B cell (primary cell): ENCODE measurements at places on chromosomes 16 and 17. TPM values are rescaled to one million over a fixed set of nuclear protein-coding genes. Genes with fewer than 3 reads are reported as not detected.

The TEKT5 gene
- total RNA-seq, result 0.42 TPM in 1 of 2 replicates, not detected in the other

The IL21R gene
- total RNA-seq, result 28.5 and 31.6 TPM in 2 replicates

The TMC8 gene
- total RNA-seq, result 235 and 252 TPM in 2 replicates

The C17orf67 gene
- 10.0 and 10.6 TPM in 2 replicates for total RNA-seq

The GLIS2 gene
- total RNA-seq, result not detected in 2 replicates

The SMIM22 gene
- not detected in 2 replicates for total RNA-seq

The GSG1L gene
- total RNA-seq, result not detected in 2 replicates

The SEZ6 gene
- total RNA-seq, result not detected in 2 replicates

The PAQR4 gene
- total RNA-seq, result 1.8 and 2.6 TPM in 2 replicates

- DNase-seq, result no peak
Observed at GRCh38 chr16:1940273-1941161, 2.5 kb downstream of the MSRB1 start.

DNA sequence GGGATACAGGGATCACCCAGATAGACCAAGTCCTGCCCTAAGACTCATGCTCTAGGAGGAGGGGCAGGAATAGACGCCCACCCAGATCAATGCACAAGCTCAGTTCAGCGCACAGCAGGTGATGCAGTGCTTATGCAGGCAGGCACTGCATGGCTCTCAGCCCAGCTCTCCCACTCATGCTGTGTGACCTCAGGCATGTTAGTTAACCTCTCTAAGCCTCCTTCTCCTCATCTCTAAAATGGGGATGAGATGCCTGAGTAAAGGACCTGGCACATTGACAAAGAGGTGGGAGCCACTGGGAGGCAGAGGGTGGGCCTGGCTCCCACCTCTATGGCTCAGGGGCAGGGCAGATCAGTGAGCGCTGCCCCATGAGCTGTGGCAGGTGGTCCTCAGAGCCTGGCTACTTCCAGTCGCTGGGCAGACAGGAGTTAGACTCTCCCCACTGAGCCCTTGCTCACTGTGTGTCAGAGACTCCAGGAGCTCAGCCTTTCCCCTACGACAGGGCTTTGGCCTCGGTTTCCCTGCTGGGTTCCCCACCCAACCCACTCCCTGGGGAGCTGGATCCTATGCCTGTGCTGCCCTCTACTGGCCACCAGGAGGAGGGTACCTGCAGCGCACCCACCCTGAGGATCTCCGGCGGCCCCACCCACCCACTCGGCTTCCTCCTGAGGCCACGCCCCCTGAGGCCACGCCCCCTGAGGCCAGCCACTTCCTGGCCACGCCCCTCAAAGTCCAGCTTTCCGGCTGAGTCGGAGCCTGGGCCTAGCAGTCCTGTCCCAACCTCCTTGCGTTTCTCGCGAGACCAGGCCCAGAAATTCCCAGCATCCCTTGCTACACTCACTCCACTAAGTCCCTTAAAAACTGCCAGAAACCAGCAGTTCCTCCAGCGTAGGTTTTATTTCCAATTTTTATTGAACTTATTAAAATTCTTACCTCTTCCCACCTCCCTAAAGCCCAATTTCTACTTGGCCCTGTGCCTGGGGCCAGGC lies 196.1 kb downstream of the GSG1L start:
- DNase-seq, result peak; percentile 16

- DNase-seq, result no peak
Observed at GRCh38 chr17:48246612-48247011, 139.0 kb downstream of the SNX11 start.

- no peak for DNase-seq
Observed at GRCh38 chr16:990516-991291, 9.1 kb downstream of the SOX8 start.

- peak; percentile 89 for DNase-seq
Observed at GRCh38 chr17:76385892-76386786, 1.7 kb downstream of the SPHK1 start.

GRCh38 chr16:79089735-79090284 lies 510.7 kb downstream of the MAF start:
- DNase-seq, result peak; percentile 37

DNA sequence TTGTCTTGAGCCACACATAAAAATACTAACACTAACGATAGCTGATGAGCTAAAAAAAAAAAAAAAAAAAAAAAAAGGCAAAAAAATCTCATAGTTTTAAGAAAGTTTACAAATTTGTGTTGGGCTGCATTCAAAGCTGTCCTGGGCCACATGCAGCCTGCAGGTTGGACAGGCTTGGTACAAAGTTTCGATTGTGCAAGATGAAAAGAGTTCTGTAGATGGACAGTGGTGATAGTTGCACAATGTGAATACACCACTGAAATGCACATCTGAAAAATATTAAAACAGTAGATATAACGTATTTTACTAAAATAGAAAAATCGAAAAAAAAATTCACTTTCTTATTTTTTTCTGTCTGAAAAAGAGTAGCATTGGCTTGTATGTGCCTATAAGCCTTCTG lies 42.9 kb downstream of the AMFR start:
- DNase-seq, result no peak

GRCh38 chr17:42475121-42475520 lies 16.4 kb downstream of the ATP6V0A1 start:
- no peak for DNase-seq

DNA sequence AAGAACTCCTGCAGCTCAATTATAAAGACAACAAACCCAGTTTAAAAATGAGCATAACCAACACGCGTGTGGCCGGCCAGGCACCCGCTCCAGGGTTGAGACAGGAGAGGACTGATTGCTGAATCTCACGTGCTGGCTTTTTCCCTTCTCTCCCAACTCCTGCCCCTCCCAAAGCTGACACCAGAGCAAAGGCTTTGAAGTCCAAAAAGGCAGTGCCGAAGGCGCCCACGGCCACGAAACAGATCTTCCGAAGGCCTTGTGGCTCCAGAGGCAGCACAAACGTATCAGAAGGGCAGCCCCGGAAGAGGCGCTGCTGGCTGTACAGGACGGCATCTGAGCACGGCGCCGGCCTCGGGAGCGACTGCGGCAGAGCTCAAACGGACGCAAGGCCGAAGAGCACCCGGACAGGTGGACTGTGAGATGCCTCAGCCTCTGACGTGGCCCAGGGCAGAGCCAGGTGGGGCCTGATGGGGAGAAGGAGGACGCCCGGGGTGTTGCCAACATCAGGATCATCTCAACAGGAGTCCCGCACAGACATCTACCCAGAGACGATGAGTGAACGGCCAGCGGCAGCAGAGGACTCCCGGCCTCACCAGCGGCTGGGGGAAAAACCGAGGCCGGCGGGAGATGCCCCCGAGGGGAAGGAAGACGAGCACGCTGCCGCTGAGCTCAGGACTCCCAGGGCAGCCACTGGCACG lies 10.5 kb downstream of the CLCN7 start:
- DNase-seq, result no peak

DNA sequence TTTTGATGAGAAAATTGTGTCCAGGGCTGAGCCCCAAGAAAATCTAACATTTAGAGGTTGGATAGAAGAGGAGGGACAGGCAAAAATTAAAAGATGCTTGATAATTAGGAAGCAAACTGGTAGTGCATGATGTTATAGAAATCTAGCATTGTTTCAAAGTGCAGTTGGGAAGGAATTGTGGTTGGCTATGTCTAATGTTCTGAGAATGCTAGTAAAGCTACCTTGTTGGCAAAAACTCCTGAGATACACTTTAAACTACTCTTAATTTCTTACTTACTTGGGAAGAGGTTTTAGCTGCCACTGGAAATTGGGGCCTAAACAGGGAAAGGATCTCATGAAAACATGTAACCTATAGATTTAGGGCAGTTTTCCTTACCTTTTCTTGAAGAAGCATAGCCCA lies 48.3 kb downstream of the MAP2K4 start:
- DNase-seq, result no peak

DNA sequence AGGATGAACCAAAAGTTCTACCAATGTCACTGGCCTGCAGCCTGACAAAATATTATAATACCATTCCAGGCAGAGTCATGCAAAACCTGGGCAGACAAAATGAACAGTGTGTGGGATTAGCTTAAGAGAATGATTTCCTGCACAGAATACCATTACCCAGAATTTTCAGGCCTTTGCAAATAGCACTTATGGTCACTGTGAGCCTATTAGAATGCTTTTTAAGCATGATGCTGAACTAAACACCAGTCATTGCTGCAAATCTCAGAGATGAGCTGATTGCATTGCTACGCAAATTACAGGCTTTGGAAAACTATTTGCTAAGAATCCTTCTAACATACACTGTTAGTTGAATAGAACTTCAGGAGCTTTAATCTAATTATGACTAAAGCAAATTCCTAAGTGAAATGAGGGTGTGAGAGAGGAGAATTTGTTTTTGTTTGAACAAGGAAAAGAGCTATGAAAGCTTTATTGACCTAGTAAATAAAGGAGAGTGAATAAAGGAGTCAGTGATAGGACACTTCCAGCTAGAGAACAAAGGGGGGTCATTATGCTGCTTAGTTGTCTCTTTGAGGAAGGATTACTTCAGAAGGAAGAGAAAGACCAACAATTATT lies 398.8 kb downstream of the HS3ST3B1 start:
- no peak for DNase-seq

DNA sequence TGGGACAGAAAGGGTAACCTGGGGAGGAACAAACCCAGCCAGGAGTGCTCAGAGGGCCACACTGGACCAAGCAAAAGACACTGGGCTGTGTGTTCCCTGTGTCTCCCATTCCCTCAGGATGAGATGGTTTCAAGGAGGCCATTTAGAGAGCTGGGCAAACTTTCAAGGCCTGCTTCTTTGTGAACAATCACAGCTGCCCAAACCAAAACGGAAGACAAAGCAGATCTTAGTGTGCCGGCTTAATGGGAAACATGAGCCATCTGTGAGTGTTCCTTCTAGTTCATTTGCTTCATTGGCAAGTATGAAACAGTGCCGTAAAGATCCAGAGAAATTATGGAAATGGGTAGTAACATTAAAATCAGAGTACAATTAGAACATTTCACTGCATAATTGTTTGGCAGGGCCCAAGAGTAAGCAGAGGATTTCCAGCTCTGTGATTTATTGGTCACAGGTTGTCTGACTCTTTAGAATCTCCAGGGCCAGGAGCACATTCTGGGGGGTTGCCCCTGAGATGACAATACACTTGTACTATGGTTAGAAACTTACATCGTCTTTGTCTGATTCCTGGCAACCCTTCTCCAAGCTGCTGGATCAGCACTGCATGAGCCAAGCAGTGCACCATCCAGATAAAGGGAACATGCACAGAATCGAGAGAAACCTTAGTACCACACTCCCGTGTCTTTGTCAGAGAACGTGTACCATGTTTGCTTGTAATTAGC lies 412.1 kb downstream of the RBFOX1 start:
- no peak for DNase-seq

DNA sequence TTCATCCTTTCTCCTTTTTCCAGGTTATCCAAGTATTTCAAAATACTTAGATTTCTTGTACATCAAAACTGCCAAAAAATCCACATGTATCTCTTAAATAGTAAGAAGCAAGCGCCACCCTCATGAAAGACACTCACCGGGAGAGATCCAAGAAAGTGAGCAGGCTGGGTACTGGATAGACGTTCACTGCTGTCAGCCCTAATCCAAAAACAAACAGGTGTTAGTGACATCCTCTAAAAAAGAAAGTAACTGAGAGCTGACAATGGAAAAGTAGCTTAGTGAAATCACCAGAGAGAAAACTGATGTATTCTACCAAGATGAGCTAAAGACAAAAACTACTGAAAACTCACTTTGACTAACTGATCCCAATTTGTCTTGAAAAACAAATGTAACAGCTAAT lies 46.1 kb downstream of the MARVELD3 start:
- no peak for DNase-seq

- no peak for DNase-seq
Observed at GRCh38 chr16:67017421-67017750, 11.6 kb upstream of the CBFB start.

DNA sequence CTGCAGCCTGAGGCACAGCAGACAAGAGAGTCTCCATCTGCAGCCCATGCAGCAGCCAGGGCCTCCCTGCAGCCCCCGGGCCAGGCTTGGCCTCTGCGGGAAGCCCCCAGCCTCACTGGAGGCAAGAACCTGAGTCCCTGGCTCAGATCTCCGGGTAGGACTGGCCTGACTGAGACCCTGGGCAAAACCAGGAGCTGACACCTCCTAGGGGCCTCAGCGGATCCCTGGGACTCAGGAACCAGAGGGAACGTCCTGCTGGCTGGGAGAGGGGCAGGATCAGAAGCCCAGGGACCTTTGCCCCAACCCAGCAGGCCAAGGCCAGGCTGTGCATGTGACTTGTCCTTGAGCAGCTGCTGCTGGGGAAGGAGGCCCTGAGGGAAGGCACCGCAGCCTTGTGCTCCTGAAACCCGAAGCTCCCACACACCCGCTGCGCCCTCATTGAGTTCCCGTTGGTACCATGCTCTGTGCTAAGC lies 1.7 kb upstream of the PRSS21 start:
- no peak for DNase-seq

- no peak for DNase-seq
Observed at GRCh38 chr16:83954577-83955016, 1.6 kb downstream of the OSGIN1 start.

DNA sequence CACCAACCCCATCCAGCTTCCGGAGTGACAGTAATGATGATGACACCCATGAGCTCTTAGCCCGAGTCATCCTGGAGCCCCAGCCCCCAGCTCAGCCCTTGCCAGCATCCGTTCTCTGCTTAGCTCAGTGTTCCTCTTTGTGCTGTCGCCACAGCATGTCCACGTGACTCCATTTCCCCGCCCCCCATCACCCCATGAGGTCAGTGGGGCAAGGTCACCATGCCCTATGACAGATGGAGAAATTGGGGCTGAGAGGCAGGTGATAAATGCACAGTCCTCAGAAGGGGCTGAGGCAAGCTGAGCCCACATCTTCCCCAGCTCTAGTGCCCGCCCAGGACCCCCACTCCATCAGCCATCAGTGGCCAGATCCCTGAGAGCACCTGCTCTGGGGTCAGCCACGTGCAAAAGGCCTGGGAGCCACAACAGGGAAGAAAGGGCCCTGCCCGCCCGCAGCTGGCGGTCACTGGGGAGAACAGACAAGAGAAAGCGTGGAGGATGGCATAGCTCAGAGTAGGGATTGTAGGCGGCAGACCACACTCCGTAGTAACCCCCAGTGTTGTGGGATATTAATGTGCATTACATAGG lies 17.1 kb downstream of the ITGB4 start:
- no peak for DNase-seq

GRCh38 chr17:28574526-28574925 lies 2.2 kb downstream of the ALDOC start:
- peak; percentile 31 for DNase-seq

DNA sequence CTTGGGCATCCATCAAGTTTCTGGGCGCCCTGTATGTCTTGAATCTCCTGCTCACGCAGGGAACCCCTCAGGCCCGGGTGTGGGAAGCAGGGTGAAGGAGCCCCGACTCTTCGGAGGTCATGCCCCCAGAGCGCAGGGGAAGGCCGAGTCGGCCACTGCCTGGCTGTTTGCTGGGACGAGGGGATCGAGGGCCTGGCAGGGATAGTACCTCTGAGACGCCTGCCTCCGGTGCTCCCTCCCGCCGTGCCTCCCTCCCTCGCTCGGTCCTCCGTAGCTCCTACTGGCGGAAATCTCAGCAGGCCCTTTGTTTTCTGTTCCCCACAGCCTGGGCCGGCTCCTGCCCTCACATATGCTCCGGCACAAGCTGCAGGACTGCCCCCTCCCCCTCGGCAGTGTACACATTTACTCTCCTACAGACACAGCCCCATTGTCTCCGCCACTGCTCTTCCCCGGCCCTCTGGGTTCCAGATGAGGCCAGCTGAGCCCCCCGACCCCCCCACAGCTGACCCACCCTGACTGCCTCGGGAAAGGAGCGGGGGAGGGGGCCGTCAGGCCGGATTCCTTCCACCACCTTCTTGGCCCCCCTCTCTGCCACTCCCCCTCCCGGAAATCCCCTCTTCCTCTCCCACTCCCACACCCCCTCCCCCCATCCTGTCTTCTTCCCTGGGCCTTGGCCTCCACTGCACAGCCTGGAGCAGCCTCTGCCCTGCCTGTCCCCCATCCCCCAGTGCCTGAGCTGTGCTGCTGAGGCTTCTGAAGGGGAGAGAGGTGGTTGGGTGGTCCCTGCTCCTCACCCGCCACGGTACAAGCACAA lies 1.4 kb downstream of the TRAF4 start:
- DNase-seq, result peak; percentile 57
